ENCODE measurements at places on chromosomes 12 and 14.

- no peak for DNase-seq
Measured at GRCh38 chr12:95506707-95507523, 33.0 kb downstream of the METAP2 start.

GRCh38 chr12:44960856-44961255, 84.7 kb upstream of the NELL2 start:
- no peak for DNase-seq

DNA sequence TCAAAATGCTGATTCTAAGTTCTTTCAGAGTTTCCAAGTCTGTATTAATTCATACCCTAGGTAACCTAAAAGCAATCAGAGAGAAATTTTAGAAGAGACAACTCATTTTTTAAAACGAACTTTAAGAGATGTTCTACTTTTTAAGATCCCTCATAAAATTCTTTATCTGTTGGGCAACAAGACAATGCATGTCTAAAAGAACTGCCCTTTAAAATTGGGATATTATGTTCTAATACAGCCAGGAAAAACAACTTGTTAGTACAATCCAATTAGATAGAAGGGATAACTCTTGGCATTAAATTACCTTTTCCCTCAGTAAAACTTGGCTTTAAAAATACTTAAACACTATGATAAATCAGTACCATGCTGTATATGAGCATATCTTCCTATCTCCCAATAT, 15.6 kb downstream of the DICER1 start:
- no peak for DNase-seq

DNA sequence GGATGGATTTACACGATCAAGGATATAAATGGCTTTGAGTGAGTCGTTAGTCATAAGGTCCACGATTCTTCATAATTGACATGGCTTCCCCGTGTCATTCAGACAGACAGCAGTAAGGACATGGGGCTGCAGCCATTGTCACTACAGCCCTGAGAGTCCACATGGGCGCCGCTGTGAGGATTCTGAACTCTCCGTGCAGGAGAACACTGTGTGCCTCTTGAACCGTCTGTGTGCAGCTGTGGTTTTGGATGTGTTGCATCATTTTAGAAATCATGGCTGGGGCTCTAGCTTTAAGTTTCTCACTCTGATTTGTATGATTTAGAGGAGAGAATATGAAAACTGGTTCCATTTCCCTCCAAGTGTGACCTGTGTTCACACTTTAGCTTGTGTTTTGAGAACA, 47.2 kb downstream of the NPAS3 start:
- no peak for DNase-seq

DNA sequence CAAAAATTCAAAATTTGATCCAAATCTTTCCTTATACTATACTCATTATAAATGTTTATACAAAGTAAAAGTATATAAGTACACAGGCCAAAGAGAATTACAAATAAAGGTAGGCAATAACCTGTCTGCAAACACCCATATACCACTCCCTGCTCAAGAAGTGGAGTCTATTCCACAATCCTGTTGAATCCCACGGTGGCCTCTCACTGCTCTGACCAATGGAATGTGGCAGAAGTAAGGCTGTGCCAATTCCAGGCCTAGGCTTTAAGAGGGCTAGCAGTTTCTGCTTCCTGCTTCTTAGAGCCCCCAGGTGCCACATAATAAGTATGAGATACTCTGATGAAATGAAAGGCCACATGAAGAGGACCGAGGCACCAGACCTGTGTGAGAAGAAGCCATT, 79.8 kb upstream of the CFL2 start:
- no peak for DNase-seq

DNA sequence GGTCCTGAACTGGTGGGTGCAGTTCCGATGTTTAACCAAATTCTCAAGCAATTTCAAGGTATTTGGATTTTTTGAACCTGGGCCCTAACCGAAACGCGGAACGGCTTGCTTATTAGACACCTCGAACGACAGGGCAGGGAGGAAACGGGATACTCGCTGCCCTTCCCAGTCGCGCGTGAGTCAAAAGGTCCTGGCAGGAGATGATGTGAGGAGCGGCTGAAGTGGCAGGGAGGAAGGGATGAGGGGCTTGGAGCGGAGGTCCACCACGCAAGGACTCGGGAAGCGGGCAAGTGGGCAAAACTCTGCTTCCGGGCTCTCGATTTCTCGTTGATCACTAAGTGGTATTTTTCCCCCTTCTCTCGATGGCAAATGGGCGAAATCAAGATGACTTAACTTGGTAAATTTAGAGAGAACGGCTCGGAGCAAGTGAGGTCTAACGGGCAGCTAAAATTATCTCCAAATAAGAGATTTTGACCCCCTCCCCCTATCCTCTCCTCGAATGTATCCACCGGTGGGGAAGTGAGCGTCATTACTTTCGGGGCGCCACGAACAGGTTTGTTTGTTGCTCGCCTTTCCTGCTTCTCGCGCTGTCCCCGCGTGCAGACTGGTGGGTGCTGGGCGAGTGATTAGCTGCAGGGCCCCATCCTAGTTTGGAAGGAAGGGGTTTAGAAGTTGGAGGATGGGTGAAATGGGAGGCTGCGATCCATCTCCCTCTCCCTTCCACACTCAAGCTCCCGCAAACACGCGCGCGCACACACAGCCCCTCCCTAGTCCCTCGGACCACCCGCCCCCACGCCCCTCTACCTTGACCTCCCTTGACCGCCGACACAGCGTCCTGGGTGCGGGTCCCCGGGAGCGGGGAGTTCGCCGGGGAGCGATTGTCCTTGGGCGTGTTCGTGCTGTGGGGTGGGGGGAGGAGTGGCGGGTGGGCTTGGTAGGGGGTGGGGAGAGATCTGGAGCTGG, 986 bp upstream of the NTF3 start:
- no peak for DNase-seq

GRCh38 chr12:108305520-108305919, 33.6 kb downstream of the CMKLR1 start:
- no peak for DNase-seq

DNA sequence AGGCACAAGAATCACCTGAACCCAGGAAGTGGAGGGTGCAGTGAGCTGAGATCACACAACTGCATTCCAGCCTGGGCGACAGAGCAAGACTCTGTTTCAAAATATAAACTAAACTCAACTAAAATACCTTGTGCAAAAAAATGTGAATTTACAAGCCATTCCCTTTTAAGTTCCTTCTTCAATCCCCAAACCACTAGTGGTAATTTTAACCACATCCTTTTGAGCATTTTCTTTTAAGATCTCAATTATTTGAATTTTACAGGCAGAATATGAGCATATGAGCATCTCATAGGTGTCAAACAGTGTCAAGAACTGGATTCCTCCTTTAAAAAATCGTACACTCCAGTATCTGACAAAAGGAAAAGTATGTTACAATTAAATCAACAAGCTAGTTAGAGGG, 57.0 kb upstream of the NPFF start:
- DNase-seq, result no peak

- no peak for DNase-seq
Measured at GRCh38 chr14:90757452-90757851, 58.8 kb downstream of the TTC7B start.

DNA sequence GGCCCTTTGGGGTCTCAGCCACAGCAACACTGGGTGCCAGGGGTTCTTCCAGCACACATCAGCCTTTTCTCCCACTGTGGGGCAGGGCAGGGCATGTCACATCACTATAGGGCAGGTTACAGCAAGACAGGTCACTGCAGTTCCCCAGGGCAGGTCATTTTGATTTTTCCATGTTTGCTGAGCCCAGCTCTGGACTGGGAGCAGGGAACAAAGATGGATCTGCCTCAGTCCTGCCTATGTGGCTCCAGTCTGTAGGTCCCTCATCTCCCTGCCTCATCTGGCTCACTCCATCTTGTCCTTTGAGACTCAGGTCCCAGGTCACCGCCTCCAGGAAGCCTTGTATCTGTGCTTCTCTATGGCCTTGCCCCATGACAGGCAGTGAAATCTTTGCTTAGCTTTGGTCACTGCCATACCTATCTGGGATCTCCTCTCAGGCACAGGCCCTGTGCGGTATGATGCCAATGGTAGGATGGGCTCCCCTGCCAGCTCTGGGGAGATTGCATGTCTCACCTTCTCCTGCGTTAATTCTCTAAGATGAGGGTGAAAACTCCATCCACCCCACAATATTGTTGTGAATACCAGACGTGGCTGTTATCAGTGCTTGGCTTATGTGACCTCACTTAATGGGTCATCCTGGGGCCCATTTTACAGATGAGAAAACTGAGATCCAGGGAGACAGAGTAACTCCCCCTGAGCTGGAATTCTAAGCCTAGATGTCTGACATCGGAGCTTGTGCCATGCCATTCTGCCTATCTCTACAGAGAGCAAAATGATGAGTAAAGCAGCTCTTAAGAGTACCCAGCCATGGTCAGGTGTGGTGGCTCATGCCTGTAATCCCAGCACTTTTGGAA, 1.5 kb downstream of the SERPINA6 start:
- no peak for DNase-seq

DNA sequence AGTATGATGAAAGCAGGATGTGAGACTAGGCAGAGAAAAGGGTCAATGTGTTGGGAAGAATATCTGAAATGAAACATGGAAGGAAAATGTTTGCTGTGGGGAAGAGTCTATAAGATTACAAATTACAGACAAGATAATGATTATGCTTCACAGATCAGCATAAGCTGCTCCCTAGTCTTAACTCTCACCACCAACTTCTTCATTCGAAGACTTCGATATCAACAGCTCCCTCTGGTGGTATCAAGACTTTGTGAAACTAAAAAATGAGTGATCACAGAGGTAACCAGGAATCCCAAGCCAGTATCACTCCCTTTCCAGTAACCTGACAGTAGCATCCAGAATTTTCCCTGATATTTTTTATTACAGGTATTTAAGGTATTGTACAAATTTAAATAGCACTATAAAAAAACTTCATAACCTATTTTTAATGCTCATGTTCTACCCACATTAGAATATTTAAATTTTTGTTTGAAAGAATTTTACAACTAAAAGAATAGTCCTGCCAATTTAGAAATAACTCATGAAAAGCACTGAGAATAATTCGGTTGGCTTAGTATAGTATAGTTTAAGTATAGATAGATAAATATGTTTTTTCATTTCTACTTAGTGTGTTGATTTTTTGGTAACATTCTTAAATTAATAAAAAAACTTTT, 84.4 kb downstream of the C2CD5 start:
- no peak for DNase-seq

GRCh38 chr12:12859690-12860089, 31.7 kb upstream of the GPRC5A start:
- DNase-seq, result no peak

DNA sequence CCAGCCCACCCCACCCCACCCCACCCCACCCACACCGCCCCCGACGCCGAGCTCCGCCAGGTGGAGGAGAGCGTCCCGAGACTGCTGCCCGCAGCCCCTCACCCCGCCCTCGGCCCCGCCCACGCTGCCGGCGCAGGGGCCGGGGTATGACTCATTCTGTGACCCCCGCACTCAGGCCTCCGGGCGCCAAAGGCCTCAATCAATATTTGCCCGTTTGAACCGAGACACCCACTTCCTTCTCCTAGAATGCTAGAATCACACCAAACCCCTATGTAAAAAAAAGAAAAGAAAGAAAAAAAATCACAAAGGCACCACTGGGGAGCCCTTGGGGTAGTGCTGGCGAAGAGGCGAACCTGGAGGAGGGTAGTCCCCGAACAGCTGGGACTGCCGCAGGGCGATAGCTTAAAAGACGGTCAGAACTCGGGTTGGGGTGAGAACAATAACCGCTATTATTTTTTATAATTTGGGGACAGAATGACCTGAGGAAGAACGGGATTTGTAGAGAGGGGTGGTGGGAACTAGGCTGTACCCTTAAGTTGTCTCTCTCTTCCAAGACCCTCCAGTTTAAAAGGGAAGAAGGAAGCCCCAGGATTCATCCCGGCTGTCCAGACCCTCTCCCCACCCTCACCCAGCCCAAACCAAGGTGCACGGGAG, 894 bp downstream of the KRT8 start:
- DNase-seq, result no peak

DNA sequence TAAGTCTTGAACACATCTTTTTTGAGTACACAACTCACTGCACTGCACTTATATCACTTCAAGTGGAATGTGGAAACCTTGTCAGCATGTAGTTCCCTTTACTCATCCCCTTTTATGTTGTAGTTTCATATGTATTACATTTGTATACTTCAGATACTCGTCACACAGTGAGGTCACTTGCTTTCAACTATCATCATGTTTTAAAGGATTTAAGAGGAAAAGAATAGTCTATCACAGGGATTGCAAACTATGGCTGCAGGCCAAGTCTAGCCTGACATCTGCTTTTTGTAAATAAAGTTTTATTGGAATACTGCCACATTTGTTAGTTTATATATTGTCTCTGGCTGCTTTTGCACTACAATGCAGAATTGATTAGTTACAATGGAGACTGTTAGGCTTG, 24.3 kb downstream of the CNOT2 start:
- no peak for DNase-seq

DNA sequence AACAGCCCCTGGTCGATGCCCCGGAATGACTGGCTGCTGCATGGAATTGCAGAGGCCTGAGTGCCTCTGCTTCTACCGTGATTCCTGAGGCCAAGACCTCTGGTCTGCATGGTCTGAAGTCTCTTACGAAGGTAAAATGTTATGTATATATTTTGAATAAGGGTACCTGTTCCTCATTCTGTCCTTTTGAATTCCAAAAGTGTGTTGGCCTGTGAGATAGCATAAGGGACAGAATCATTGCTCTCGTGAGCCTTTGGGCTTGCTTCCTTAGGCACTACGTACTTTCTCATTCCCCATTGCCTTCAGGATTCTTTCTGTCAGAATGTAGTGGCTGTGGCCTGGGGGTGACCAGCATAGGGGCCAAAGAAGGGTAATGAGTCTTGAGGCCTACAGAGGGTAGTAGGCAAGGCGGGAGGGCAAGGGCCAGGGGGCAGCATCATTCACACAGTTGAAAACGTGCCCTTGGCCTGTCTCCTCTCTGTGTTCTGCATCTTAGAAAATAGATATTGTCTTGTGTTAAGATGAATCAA, 19.5 kb downstream of the TRAF3 start:
- no peak for DNase-seq

DNA sequence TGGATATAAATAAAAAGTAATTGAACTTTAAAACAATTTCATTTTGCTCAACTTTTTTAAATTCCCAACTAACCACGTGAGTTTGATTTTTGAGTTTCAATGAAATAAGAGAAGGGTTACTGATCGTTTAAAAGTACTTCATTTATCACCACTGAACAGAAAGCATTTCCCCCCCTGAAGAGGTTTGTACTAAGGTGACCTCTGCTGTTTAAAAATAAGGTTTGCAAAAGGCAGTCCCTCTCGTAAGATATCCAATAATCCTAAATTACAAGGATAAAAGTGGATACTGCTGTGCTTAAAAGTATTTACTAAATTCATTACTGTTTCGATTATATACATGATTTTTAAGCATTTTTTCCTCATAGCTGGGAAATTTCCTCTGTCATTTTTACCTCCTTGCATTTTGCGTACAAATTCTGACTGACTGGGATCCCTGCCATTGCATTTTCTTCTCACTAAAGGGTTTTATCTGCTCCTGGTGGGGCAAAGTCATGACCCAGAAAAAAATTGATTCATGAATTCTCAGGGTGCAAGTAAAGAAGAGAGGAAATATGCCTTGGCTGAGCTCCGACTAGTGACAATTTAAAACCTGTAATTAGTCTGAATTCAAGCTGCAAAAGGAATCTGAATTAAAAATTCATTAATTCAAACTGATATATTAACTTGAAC, 463.8 kb downstream of the PRKD1 start:
- no peak for DNase-seq

GRCh38 chr12:94434171-94434570, 25.5 kb downstream of the CEP83 start:
- DNase-seq, result no peak
